H4 (cell line): ENCODE measurements at places on chromosomes 2 and 18. TPM values are rescaled to one million over a fixed set of nuclear protein-coding genes. Genes with fewer than 3 reads are reported as not detected.

Gene GAL3ST2
- not detected in 2 replicates for total RNA-seq

Gene CDCA7
- total RNA-seq, result 27.7 and 31.9 TPM in 2 replicates

Gene SOWAHC
- 2.7 and 4.0 TPM in 2 replicates for total RNA-seq

Gene RAB17
- not detected in 2 replicates for total RNA-seq

Gene KLF7
- 2.6 and 6.8 TPM in 2 replicates for total RNA-seq
